ENCODE measurements at places on chromosomes 6 and 20. TPM values are rescaled to one million over a fixed set of nuclear protein-coding genes. Genes with fewer than 3 reads are reported as not detected.

- peak; percentile 99 for DNase-seq
Measured at GRCh38 chr6:157764178-157765068, 58.6 kb upstream of the SNX9 start.

GRCh38 chr6:44995486-44996132 lies 332.5 kb upstream of the RUNX2 start:
- DNase-seq, result no peak

The OPN5 gene
- total RNA-seq, result not detected

DNA sequence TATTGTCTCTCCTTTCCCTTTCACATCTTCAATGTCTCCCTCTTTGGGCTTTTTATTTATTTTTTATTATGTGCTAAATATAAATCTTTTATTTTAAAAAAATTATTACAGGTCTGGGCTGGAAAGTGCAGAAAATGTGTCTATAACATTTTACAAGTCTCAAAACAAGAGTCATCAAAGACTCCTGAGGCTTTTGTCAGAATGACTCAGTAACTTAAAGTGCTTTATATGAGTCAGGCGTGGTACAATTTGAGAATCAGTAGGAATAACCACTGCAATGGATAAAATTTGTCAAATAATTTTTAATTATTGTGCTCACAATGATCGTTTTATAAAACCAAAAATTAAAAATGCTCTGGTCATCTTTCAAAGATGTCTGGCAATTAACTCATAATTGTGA lies 193.9 kb downstream of the MMUT start:
- DNase-seq, result peak; percentile 61

- peak; percentile 89 for DNase-seq
Measured at GRCh38 chr20:5364997-5365597, 48.3 kb upstream of the PROKR2 start.

The GLP1R gene
- total RNA-seq, result not detected

Measured in M059J (cell line).